ENCODE measurements at places on chromosomes 12 and 14. TPM values are rescaled to one million over a fixed set of nuclear protein-coding genes. Genes with fewer than 3 reads are reported as not detected.
A peak's percentile ranks its signal among the peaks of the same experiment; 100 is the strongest.

DNA sequence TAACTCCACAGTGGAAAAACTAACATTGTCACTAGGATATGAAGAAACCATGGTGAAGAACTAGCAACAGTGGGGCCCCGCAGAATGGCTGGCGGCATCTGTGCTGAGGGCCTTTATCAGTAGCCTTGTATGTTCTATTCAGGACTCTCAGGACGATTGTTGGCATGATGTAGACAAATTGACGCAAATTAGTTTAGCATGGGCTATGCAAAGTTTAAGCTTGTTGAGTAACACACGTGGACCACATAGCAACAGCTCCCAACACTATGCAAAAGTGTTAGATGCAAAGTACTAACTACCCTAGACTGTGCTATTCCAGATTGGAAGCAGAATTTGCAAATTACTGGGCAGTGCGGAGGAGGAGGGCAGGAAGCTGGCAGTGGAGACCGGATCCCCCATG is 38.2 kb upstream of the TMEM263 start:
- no peak for DNase-seq

DNA sequence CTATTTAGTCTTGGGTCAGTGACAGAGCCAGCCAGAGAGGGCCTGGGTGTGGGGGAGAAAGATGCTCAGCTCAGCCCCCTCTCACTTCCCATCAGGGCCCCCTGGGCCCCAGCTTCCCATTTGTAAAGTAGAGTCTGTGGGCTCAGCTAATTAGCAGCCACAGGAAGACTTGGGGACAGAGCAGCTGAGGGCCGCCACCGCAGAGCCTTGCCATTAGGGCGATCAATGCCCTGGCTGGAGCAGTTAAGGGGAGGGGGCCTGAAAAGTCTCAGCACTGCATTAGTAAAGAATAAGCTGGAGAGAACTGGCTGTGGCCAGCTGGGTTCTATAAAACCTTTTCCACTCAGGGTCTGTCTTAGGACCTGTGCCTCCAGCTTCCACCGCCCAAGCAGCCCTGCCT is 2.7 kb downstream of the PLEKHD1 start:
- DNase-seq, result no peak

- DNase-seq, result peak; percentile 86
These were observed 5.7 kb upstream of the SLC35F4 start for GRCh38 chr14:57871459-57872080.

Gene RBP5
- 0.38 TPM for polyA plus RNA-seq

Data from GM23248 (cell line).